ENCODE measurements at places on chromosomes 7 and 10.
A peak's percentile ranks its signal among the peaks of the same experiment; 100 is the strongest.

- DNase-seq: peak; percentile 57
Observed at GRCh38 chr7:26200038-26200443, 505 bp downstream of the HNRNPA2B1 start.

DNA sequence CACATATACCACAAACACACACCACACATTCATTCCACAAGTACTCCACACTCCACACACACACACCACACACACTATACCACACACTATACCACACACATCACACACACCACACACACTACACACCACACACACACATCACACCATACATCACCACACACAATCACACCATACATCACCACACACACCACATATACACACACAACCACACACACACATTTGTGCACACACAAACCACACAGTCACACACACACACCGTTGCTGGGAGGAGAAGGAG lies 112.8 kb downstream of the PTPN20 start:
- DNase-seq: no peak

- no peak for DNase-seq
Observed at GRCh38 chr10:124738441-124738840, 5.7 kb downstream of the FAM53B start.

DNA sequence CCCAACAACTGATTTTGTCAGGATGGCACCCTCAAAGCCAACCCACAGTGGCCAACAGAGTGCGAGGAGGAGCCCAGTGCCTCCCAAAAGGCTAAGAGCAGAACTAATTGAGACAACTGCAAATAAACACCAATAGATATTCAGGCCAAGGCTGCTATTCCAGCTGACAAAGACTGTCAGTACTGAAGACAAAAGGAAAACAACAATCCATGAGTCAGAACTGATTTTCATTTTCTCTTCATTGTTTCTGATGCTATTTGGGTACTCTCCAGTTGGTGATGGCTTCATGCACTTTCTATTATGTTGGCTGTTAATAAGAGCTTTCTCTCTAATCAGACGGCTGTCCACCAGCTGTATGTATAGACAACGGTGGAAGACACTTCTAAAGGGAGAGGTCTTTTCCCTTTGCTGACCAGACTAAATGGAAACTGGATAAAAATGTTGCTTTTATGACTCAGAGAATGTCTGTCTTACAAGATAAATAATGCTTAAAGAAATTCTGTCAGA lies 515.9 kb downstream of the PARD3 start:
- no peak for DNase-seq

- no peak for DNase-seq
Observed at GRCh38 chr7:114620208-114620607, 205.6 kb downstream of the FOXP2 start.

DNA sequence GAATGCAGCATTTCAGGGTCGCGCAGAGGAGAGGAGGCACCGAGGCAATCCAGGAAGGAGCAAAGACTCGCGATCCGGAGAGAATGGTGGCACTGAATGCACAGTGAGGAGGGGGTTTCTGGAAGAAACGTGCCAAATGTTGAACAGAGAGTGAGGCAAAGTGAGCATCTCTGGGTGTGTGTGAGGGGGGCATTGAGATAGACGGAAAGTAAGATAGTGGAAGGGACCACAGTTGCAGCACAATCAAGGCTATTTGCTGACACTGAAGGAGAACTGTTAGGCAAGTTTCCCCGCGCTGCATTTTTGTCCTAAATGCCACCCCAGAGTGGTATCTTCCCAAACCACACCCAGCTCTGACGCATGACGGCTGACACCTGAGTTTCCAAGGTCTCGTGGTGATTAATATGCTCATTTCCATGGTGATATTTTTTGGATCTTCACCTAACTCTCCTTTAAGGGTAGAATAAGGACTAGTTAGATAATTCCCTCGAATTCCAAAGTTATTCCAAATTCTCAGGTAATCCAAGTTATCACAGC lies 14.4 kb upstream of the ADO start:
- DNase-seq: no peak

DNA sequence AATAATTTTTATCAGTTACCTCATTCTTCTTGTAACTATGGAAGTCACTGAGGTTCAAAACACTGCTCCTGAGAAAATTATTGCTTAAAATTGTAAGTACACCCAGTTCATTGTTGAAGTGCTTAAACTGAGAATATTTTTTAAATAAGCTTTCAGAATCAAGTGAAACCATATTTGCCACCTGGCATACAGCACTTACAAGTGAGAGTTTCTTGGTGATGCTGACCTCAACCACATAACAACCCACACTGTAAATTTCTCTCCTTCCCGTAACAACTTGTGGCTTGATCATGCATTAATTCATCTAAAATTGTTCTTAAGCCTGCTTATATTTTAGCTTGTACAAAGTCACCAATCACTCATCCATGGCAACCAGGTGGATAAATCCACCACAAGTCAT lies 34.0 kb downstream of the IMMP2L start:
- DNase-seq: no peak

DNA sequence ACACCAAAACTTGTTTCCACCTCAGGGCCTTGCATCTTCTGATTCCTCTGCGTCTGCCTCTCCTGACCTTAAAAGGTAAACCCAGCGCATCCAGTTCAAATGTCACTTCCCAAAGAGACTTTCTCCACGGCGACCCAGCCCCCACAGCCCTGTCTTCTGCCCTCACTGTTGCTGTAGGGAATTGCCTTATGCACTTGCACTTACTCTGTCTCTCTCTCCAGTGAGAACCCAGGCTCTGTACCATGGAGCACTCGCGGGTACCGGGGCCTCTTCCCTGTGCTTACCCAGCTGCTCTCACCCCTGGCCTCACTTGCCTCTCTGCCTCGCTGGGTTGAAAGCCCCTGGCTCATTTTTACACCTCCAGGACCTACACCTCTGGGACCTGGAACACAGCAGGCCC lies 48.4 kb downstream of the AOC1 start:
- no peak for DNase-seq

DNA sequence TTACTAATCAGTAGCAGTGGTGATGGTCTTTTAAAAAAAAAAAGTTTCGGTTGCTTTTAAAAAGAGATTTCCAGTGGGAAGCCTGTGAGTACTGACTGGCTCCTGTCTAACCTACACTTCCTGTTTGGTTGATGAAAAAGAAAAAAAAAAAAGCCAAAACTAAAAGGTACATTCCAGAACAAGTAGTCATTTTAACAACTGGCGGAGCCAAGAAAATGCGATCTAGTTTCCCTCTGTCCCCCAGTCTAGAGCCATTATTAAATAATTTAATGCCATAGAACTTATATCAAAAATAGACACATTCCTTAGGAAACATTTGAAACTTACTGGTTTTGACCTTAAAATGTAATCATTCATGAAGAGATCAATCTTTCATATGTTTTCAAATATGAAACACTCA lies 254.2 kb upstream of the C7orf33 start:
- DNase-seq: no peak

GRCh38 chr10:72321248-72322029 lies 33.3 kb downstream of the DNAJB12 start:
- no peak for DNase-seq

- no peak for DNase-seq
Observed at GRCh38 chr7:151899513-151900360, 22.8 kb upstream of the PRKAG2 start.

Data from stimulated activated CD8-positive, alpha-beta memory T cell treated with anti-CD3 and anti-CD28 coated beads, Interleukin-7, amount 100 ng/mL, for 1 hour (primary cell).